KG1 (cell line): ENCODE measurements at places on chromosomes 12 and 14.

- DNase-seq: no peak
Observed at GRCh38 chr12:92719674-92720073, 16.9 kb downstream of the PLEKHG7 start.

GRCh38 chr14:74514471-74514941 is 20.9 kb downstream of the ISCA2 start:
- no peak for DNase-seq

DNA sequence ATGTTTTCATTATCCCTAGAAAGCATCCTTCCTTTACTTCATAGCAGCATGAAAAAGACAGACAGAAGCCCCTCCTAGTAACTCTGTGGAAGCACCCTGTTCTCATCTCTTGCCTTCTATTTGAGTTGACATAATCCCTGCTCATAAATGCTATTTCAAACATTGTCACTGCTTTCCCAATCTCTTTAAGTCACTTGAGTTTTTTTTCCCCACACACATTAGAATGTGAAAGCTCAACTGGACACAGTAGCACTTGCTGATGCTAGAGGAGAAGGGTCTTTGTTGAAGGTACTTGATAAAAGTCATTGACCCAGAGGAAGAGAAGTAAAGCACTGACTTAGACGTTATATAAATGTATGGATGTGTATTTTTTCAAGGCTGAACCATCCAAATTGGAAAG is 3.0 kb downstream of the E2F7 start:
- DNase-seq: no peak

- DNase-seq: no peak
Observed at GRCh38 chr14:73719361-73719760, 5.2 kb upstream of the PNMA1 start.

DNA sequence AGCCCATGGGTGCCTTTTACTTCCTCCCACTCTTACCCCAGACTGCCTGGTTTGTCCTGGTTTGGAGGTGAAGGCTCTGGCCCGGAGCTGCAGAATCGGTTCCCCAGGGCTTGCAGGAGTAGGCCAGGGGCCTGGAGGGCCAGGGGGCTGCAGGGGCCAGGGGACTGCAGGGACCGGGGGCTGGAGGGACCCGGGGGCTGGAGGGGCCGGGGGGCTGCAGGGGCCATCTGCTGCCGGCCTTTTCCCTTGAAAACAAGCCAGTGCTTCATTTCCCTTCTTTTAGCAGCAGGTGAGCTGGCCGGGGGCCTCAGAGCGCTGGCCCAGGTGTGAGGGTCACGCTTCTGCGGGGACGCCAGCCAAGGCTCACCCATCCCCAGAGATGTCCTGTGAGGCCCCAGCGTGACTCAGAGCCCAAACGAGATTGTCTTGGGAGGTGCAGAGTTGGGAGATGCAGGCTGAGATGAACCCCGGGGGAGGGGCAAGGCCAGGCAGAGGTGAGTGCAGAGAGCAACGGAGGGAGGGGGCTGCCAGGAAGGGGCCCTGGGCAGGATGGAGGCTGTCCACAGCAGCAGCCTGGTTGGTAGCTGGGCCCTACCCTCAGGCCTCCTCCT is 154.9 kb downstream of the KIF26A start:
- DNase-seq: no peak

DNA sequence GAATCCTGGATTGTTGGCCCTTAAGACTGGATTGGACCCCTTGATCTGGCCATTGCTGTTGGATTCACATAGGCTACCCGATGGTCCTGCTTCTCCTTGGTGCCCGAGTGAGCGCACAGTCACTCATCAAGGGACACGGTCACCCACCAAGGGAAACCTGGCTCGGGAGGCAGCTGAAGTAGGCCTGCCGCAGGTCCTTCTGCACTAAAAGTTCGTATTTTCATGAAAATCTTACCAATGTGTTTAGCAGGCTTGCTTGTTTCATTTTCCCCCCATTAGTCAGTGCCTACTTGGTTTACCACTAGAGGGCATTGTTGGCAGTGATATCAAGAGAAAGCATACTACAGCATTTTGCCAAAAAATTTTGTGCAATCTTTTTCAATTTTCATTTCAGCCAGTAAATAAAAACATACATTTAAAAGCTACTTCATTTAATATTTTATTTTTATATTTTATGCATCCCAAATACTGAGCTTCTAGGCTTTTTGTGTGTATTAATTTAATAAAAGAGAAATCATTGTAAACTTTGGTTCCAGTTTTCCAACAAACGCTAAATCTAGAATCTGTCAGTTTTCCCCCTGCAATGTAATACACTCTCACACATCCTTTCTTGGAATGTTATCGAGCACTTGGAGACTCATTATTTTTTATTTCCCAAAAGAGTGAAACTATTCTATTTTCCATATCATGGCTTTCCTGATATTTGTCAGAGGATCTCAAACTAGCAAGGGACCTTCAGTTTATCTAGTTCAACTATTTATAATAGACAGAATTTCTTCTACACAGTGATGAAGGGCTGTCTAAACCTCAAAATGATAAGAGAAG is 116.7 kb downstream of the LMNTD1 start:
- DNase-seq: peak; percentile 17

DNA sequence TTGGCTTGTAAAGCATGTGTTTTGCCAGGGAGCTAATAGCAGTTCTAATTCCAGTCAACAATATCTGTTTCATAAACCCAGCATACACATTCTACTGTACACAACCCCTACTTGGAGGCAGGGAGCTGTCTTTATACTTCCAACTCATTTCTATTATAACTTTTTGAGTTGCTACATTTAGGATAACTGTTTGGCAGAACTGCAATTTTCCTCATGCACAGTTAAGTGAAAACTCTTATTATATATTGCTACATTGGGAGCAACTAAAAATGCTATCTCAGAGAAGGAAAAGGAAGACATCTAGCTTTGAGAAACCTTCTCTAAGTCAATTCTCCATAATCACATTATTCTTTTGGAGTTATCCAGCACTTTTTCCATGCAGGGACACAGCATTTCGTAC is 480.2 kb downstream of the RPS29 start:
- no peak for DNase-seq

DNA sequence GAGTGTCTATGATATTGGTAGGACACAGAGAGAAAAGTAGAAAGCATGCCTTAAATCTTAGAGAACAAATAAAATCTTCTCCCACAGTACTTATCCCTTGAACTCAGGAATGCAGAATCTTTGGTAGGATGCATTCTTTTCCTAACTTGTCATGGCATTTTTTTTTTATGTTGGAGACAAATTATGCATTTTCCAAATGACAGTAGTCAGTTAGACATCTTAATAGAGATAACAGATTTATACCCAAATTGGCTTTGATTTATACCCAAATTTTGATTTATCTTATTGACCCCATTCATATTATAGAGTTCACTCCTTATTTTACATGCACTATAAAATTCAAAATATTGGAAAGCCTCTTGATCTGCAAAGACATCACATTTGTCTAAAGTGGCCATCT is 132.9 kb downstream of the CNTN1 start:
- DNase-seq: no peak

- no peak for DNase-seq
Observed at GRCh38 chr12:130504840-130505175, 167.1 kb downstream of the PIWIL1 start.

DNA sequence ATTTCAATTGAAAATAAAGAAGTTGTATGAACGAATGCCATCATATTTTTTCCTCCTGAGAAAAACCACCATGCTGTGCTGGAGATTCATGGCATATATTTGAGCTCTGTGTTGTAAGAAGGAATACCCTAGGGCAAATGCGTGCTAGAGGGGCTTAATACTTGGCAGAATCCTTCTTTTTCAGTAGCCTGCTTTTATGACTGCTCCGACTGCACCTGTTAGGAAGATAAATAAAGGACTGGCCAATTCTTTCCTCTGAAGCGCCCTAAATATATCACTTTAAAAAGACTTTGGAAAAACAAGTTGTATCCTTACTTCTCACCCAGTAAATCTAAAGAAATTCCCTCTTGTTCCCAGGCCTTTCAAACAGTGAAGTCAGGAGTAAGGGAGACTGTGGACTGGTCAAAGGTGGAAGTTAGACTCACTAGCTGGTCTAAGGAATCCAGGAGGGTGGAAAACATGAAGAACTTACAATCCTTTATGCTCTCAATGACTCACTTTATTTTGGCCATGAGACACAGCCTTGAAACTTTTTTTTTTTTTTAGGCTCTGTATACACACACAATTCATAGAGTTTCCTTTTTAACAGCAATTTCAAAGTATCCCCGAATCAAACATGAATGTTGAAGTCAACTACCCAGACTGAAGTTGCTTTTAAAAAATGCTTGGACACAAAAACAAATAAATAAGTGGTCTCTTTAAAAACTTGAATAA is 5.2 kb downstream of the MYBPC1 start:
- DNase-seq: no peak

GRCh38 chr14:61555056-61555838 is 140.1 kb upstream of the HIF1A start:
- no peak for DNase-seq

DNA sequence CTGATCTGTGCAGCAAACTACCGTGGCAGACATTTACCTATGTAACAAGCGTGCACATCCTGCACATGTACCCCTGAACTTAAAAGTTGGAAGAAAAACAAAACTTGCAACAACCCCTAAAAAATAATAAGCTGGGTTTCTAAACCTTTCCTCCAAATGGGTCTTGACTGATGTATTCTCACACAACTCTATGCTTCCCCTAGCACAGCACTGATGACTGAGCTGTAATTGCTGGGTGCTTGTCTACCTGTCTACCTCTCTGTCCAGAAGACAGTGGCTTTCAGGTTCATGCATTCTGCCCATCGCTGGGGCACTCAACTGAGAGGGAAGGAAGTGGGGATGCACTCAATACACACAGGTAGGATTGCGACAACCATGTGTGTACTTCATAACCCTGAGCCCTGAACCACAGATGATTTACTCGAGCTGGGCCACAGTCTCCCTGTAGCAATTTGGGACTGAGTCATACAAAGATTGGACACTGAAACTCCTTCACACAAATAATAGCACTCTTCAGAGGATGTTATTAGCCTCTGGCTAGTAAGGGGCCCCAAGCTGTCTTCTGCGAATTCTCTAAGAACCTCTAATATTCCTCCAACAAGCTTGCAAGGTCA is 44.8 kb upstream of the TMPO start:
- no peak for DNase-seq

DNA sequence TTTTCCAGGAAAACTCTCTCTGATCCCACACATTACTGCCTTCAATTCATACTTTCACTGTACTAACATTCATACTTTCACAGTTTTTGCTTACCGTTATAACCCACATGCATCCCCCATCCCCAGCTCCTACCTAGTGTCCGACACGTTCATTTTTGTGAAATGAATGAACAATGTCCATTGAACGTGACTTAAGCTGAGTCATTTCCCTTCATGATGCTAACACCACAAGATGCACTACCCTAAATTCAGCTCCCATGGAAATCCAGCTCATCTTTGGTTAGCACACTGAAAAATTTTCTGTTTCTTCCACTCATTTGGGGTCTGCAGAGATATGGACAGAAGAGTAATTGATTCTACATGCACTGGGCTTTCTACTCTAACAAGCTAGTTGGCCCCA is 84.7 kb downstream of the GALNT4 start:
- DNase-seq: no peak

DNA sequence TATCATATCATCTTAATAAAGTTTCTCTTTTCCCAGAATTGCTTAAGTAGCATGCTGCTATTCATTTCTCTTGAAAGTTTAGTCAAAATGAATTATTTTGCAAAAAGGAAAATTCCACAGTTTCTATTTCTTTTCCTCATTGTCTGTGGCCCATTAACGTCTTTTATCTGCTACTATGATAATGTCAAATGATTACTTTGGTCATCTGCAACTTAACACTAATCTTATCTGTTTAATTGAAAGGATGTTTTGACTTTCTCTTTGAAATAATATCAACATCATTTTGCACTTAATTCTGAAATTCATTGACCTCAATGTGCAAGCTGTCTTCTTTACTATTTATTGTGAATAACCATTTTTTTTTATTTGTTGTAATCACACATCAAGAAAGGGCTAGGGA is 146.5 kb upstream of the SLCO1C1 start:
- no peak for DNase-seq

GRCh38 chr14:85539510-85539909 is 9.6 kb downstream of the FLRT2 start:
- DNase-seq: no peak

DNA sequence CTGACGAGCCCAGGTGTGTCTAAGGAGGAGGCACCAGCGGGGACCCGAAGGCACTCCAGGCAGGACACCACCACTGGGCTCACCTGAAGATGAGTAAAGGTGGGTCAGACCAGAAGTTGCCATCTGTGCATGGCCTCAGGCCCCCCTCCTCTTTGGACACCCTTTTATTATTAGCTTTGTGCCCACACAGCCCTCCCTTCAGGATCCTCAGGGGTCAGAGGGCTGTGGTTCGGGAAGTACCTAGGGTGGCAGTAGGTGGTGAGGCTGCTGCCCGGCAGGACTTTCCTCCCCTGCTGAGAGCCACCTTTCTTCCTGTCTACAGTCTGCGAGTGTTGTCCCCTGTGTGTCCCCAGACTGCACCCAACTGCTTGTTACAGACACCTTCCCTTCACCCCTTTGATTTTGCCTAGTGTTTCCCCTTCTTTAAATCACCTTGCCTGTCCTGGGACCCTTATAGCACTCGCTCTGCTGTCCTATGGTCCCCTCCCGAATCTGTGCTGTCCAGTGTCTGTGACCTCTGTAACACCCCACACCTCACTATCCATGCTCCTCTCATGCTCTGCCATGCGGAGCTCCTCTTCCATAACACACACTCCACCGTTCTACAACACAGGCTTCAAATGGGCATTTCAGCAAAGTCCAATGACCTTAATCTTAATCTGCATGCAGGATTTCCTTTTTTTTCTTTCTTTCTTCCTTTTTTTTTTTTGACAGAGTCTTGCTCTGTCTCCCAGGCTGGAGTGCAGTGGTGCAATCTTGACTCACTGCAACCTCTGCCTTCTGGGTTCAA is 25.7 kb downstream of the SOAT2 start:
- DNase-seq: no peak

DNA sequence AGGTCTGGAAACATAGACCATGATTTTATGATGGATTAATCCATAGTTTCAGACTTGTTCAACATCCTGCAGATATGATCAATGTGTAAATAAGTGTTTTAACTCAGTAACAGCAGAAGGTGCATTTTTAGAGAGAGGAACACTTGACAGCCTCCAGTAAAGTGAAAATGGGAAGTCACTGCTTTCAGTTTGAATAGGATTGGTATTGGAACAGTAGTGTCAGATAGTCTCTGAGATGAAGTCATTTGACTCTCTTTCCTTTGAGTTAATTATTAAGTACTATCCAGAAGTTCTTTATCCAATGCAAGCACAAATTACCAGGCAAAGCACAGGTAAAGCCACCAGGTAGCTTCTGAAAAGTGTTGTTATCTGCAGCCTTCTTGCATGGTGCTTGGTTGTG is 14.5 kb upstream of the NAV3 start:
- no peak for DNase-seq

DNA sequence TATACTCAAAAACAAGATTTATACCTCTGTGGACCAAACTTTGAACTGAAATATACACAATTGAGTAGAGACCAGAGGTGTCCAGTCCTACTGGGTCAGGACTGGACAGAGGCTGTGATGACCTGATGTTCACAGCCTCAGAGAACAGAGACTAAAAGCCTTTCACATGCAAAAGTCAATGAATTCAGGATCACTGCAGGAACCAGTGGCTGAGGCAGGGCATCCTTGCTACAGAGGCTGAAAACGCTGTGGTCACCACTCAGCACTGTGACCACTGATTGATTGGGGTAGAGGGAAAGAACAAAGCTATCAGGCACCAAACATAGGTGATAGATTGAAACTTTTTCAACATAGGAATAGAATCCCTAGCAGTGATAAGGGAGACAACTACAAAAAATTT is 25.1 kb downstream of the GRIP1 start:
- DNase-seq: no peak
